Right cardiac atrium (tissue), 5 donors: ENCODE measurements at places on chromosomes 2 and 18. TPM values are rescaled to one million over a fixed set of nuclear protein-coding genes. Genes with fewer than 3 reads are reported as not detected.

DNA sequence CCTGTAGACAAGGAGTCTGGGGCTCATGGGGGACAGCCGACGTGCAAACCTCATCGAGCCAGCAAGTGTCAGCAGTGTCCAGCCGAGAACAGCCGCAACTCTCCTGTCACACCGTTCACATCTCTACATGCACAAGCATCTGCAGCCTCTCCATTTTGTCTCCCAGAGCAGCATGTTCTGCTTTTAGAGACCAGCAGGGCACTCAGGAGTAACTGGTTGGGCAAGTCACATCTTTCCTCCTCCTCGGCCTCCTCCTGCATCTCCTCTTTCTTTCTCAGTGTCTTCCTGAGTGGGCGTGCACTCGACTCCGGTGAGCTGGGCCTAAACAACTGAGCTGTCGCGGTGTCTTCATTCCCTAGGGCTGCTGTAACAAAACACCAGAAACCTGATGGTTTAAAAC lies 249.9 kb downstream of the SH3BP4 start:
- DNase-seq = no peak

GRCh38 chr18:11658019-11658418 lies 31.0 kb upstream of the GNAL start:
- no peak for DNase-seq

DNA sequence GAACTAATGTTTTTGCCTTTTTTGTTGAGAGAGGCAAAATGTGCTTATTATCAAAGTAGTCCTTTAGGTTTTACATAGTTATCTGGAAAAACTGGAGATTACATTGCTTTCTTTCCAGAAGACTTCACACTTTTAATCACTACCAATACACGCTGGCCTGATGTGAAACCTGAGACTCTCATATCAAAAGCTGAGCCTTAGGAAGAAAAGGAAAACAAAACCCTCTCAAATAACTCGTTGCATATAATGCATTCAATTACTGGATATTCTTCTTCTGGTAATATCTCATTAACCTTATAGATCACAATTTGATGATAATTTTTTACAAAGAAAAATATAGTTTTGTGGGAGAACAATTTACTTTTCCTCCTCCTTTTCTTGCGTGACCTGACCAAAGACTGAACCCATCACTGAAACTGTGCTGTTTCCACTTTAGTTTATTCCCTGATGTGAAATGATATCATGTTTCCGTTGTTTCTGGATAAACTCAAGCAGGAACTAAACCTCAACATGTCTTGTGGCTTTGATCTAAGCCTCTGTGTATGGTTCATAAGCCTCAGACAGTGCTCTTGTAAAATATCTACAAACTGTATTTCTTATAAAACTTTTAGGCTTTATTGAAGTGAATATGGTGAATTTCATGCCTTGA lies 332.4 kb downstream of the GULP1 start:
- no peak for DNase-seq

DNA sequence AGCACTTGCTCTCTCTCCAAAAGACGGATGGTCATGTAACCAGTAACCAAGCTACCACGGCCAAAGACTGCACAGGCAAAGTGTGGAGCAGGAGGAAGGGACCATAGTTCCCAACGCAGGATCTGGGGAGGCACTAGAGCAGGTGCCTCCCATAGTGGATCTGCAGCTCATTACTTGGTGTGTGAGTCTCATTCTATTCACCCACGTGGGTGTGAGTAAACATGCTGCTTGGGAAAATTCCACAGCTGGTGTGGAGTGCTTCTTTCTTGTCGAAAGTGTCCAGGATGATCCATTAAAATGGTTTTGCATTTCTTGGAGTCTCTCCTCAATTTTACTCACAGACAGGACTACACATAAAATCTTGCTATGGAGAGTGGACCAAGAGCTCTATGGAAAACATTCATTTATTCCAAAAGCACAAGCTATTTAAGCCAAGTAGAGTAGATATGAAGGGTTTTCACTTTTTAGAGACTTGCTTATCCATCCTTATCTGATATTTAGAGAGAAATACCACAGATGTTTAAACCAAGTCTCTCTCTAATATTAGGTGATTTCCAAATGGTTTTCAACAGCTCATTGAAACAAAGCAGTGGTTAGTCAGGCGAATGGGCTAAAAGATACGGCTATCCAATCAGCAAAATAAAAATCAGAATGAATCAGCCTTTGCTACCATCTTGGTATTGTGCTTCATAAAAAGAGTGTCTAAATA lies 104.3 kb upstream of the CCDC195 start:
- DNase-seq = no peak

DNA sequence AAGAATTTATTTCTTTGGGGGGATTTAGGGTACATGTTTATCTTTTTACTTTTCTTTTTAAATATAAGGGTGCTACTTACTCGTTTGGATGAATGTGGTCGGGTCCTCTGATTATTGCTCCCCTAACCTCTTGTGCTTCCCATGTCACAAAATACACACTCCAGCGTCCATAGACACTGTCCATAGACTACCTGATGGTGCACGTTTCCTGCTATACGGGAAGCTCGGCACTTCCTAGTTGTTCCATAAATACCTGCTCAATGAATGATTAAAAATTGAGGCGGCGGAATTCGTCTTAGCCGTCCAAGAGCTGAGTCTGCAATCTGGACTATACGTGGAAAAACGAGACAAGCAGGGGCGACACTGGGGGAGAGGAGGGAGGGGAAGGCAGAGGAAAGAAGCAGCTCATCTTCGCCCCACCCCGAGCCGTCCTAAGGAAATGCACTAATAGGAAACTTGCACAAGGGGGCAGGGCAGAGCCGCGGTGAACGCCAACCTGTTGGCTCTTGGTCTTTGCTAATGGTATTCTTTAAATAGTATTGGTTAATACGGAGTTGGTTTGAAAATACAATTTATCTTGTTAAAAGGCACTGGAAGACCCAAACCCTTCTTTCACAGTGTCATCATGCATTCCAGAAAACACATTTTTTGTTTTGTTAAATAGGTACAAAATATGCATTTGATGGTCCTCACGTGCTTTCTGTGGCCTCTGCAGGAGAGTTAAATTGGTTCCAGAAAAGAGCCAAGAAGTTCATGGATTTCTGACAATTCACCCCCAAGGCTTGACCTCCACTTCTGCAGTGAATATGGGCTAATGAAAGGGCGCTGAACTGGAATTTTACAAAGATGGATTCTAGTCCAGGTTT lies 73.0 kb upstream of the KCTD1 start:
- peak; percentile 76 for DNase-seq

- DNase-seq = no peak
Measured at GRCh38 chr2:240139666-240140393, 628 bp downstream of the OTOS start.

PROC gene
- 0.18 TPM for polyA plus RNA-seq

FRZB gene
- polyA plus RNA-seq = 2.8 TPM

UGT1A9 gene
- polyA plus RNA-seq = not detected

NPC1 gene
- 12.8 TPM for polyA plus RNA-seq

C2orf80 gene
- not detected for polyA plus RNA-seq

NGEF gene
- polyA plus RNA-seq = 1.5 TPM
